Upper lobe of right lung (tissue), 1 donor: ENCODE measurements at places on chromosomes 11 and 22. TPM values are rescaled to one million over a fixed set of nuclear protein-coding genes. Genes with fewer than 3 reads are reported as not detected.

The TMX2 gene
- total RNA-seq = 70.4 TPM

The FOLH1 gene
- 5.1 TPM for total RNA-seq

The TEX54 gene
- total RNA-seq = not detected

The P2RY2 gene
- 7.4 TPM for total RNA-seq

The EXPH5 gene
- 30.8 TPM for total RNA-seq
